ENCODE measurements at places on chromosomes 4 and X.

DNA sequence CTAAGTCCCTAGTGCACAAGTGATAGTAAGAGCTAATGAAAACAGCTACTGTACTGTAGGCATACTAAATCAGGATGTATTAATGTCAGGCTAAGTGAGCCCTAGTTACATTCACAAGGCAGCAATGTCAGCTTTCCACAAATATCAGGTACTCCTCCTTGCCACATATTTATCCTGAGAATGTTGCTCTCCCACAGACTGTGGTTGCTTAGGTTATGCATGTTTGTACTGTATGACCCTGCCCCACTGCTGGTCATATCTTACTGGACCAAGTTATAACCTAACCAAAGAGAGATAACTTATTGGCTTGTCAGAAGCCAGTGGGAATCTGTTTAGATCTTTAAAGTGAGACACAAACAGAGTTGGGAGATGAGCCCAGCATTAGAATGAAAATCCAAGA lies 241.0 kb downstream of the SLC39A8 start:
- DNase-seq, result no peak

DNA sequence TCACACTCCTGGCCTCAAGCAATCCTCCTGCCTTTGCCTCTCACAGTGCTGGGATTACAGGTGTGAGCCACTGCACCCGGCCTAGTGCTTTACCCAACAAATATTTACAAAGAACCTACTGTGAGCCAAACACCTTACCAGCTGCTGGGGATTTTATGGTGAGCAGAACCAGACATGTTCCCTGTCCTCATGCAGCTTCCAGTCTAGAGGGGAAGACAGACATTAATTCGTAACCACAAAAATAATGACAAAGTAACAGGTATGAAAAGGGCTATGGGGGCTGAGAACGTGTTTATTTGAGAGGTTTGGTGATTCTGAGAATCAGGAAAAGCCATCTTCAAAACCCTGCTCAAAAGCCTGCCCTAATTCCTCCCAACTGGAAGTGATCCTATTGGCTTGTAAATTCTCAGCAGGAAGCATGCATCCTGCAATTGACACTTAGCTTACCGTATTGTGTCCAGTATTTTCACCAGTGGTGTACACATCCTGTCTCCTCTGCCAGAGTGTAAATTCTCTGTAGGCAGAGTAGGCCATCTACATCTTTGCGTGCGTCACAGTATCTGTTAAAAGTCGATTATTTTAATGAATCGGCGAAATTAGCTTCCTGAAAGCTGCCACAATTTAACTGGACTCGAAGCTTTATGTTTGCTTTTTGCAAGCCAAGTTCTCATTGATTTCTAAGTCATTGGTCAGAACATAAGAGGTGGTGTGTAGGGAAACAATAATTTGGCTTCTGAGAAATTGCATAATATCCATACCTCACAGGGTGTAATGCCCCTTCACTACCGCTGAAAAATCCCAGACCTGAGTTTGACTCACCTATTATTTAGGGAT lies 67.0 kb downstream of the TMEM156 start:
- DNase-seq, result no peak

DNA sequence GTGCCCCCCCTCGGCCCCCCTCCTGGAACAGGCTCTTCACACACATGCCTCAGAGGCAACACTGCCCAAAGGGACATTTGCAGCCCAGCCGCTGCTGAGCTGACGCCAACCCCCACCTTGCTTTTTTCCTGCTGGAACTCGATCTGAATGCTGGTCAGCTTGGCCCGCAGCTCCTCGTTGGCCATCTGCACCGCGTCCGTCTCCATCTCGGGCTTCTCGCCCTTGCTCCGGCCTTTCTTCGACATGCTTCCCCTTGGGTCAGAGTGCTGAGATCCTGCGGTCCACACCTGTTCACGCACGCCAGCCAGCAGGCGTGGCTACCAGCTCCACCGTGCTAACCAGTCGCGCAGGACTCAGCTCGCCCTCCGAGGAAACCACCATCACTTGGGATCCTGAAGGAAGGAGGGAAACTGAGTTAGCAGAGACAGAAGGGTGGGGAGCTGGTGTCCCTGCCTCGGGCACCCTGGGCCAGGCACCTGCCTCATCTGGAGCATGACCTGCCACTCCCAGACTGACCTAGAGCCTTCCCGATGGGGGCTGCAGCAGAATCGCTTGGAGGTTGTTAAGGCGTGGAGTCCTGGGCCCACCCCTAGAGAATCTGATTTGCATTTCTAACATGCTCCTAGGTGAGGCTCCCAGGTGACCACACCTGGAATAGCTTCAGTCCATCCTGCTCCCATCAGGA lies 87.6 kb downstream of the JAKMIP1 start:
- no peak for DNase-seq

- DNase-seq, result no peak
Measured at GRCh38 chr4:176137631-176138030, 57.8 kb downstream of the SPATA4 start.

- DNase-seq, result no peak
Measured at GRCh38 chrX:44785652-44786051, 58.2 kb upstream of the DUSP21 start.

- DNase-seq, result no peak
Measured at GRCh38 chr4:1061760-1062159, 50.3 kb downstream of the FGFRL1 start.

DNA sequence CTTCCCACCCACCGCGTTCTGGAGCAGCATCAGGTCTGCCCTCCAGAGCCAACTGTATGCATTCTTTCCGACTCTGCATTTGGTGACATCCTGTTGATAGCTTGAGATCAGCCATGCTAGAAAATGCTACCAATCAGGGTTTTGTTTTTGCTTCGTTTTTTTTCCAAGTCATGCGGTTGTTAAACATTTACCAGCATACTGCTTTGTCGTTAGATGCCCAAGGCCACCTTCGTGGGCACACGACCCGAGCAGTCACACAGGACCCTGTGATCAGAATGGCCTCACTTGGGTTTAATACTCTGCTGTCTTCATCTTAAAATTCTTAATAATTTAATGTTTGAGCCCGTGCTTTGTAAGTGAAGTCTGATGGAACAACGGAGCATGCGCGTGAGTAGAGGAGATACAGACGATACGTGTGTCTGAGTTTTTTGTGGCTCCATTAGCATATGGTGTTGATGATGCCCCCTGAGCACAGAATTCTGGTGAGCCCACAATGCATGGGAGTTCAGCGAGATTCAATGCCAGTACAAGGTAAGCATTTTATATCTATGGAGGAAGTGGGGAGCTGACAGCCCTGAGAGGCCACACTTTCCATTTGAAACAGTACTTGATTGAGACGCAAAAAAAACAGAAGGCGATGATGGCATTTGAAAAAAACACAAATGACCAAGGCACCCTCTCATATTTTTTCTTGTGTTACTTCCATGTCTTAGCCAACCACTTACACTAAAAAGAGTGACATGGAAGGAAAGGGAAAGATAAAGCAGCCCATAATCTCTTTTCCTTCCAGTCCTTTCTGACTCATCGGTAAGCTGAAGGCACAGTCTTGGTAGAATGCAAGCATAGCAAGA lies 323.6 kb downstream of the BCOR start:
- no peak for DNase-seq

DNA sequence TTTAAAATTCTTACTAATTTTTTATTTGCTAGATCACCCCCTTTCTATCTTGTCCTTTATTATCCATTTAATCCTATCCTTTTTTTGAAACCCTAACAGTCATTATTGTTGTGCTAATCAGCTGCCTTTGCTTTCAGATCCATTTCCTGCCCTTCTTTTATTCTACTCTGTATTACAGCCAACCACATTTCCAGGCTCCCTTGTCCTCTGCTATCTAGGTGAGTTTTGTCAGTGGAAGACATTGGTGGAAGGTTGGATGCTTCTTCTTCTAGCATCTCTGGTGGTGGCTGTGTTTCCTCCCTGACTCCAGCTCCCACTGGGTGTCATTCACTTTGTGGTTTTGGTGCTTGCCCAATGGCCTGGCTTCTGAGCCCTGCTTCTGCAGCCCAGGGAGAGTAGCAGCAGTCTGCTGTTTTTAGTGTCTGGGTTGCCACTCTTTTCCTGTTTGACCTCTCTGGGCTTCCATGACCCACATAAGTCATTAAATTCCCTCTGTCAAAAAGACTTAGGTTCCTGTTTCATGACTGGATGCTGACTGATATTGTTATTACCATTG lies 225.2 kb upstream of the PGRMC2 start:
- DNase-seq, result no peak

Data from T-helper 22 cell (primary cell).